Dermis blood vessel endothelial cell (primary cell): ENCODE measurements at places on chromosomes 6 and 20.

DNA sequence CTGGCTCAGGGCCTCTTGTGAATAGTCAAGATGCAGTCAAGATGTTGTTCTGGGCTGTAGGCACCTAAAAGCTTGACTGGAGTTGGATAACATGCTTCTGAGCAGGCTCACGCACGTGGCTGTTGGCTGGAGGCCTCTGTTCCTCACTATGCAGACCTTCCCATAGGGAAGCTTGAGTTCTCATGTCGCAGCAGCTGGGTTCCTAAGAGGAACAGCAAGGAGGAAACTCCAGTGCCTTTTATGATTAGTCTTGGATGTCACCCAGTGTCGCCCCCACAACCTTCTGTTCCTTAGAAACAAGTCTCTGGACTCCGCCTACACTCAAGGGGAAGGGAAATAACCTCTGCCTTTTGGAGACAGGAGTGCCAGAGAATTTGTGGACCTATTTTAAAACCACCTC lies 210.7 kb downstream of the BCAS1 start:
- DNase-seq, result peak; percentile 28

DNA sequence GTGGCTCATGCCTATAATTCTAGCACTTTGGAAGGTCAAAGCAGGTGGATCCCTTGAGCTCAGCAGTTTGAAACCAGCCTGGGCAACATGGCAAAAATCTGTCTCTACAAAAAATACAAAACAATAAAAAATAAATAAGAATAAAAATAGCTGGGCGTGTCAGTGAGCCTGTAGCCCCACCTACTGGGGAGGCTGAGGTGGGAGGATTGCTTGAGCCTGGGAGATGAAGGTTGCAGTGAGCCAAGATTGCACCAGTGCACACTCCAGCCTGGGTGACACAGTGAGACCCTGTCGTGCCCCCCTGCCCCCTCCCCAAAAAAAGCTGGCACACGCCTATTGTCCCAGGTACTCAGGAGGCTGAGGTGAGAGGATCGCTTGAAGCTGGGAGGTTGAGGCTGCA lies 35.1 kb upstream of the SRPK1 start:
- DNase-seq, result peak; percentile 11

GRCh38 chr6:162940426-162940825 lies 212.7 kb downstream of the PACRG start:
- no peak for DNase-seq

DNA sequence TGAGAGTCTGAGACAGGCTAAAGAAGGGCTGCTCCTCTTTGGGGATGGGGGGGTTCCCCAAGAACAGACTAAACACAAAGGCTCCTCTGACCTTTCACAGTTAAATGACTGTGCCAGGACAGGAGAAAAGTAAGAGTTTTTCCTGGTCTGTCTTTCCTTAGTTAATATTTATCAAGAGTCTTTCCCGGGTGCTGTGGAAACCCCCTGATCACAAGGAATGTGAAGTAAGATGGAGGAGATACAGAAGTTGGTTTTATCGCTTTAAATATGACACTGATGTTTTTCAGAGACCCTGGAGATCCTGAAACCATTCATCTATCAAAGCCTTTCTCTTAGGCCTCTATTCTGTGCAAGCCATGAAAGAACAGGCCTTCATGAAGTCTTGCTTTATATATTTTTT lies 105.8 kb downstream of the RNF144B start:
- no peak for DNase-seq
